ENCODE measurements at places on chromosomes 6 and 20.

DNA sequence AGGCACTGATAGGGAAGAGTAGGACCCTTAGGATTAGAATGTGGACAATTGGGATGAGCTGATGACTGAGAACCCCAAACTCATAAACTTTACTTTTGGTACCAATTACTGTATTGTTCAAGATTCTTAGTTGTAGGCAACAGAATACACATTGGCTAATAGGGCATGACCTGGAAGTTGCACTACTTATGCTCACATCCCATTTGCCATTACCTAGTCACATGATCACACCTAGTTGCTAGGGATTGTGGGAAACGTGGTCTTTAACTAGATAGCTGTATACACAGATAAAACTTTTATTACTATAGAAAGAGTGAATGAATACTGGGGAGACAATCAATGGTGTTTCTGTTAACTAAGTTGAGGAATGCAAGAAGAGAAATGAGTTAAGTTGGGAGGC, 113.4 kb upstream of the AKIRIN2 start:
- DNase-seq, result no peak

GRCh38 chr6:76752841-76753240, 680.4 kb upstream of the IMPG1 start:
- DNase-seq, result no peak

GRCh38 chr20:9491324-9491723, 23.1 kb upstream of the LAMP5 start:
- no peak for DNase-seq

GRCh38 chr6:20360471-20361119, 41.1 kb upstream of the E2F3 start:
- DNase-seq, result no peak

DNA sequence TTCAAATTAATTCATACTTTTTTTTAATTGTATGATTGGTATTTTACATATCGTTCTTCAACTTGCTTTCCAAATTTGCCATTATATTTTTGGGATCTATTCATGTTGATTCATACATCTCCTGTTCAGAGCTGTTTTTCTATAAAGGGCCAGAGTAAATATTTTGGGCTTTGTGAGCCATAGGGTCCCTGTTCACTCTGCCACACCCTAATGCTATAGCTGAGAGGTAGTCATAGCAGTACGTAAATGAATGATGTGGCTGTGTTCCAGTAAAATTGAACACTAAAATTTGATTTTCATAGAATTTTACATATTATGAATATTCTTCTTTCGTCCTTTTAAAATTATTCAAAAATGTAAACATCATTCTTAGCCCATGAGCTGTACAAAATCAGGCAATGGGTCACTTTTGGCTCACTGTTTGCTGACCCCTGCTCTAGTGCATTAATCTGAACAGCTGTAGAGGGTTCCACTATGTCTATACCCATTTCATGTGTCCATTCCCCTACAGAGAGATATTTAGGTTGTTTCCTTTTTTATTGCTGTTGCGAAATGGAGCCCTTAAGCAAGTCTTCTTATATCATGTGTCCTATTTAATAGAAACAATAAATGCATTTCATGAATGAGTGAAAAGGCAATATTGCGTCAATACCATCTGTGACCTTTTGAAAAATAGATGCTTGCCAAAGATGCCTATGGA, 136.4 kb upstream of the SALL4 start:
- DNase-seq, result no peak

Measured in glutamatergic neuron (in vitro differentiated cells).